Suprapubic skin (tissue), 4 donors: ENCODE measurements at places on chromosomes 6 and 20.

DNA sequence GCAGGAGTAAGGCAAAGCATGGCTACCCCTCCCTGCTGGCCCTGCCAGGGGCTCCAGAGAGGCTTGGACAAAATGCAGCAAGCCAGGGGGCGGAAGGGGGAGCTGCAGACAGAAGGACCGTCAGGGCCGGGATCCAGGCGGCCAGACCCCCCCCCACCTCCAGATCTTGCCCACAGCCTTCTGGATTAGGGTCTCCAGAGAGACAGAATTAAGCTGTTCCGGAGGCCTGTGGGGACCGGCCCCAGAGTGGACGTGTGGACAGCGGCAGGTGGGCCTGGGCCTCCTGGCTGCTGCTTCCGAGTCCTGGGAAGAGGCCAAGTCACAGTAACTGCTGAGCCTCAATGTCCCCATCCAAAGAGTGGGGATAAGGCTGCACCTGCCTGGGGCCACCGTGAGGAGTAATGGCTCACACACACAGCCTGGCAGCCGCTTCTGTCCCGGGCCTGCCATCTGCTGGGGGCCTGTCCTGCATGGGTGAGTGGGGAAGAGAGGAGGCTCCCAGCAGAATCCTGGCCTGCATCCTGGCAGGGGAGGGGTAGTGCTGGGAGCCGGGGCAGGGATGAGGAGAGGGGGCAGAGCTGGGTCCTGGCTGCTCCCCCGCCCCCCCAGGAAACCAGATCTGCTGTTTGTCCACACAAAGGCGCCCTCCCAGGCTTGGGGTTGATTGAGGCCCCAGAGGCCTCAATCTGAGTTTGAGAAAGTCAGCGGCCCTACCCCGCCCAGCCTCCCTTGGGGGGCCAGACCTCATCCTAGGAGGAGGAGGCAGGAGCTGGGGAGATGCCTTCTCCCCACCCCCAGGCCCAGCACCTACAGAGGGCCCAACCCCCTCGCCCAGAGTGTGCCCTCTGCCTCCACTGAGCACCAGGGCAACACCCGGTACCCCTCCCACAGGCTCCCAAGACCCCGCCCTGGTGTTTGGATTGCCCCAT is 3.9 kb downstream of the LAMA5 start:
- H3K27me3 ChIP-seq, result peaks cover 8% of the 10 kb centered on the region
- peak overlapping the region; percentile 24 for H3K4me3 ChIP-seq
- H3K4me1 ChIP-seq, result peaks cover 94% of the 10 kb centered on the region

GRCh38 chr6:139546106-139546472 is 171.6 kb upstream of the CITED2 start:
- H3K36me3 ChIP-seq, result no peaks in the 10 kb centered on the region
- peaks cover 27% of the 10 kb centered on the region for H3K4me1 ChIP-seq
- no peak overlapping the region for H3K27ac ChIP-seq
- no peak overlapping the region for H3K4me3 ChIP-seq
- DNase-seq, result no peak

- DNase-seq, result no peak
- no peaks in the 10 kb centered on the region for H3K27me3 ChIP-seq
- H3K4me1 ChIP-seq, result peaks cover 4% of the 10 kb centered on the region
Measured at GRCh38 chr6:130070326-130070725, 51.9 kb downstream of the L3MBTL3 start.

GRCh38 chr6:153373869-153374268 is 242.8 kb upstream of the RGS17 start:
- H3K4me1 ChIP-seq, result no peaks in the 10 kb centered on the region
- H3K4me3 ChIP-seq, result no peak overlapping the region

GRCh38 chr6:84078335-84078734 is 44.8 kb downstream of the MRAP2 start:
- H3K27ac ChIP-seq, result no peak overlapping the region
- no peak for DNase-seq
- no peaks in the 10 kb centered on the region for H3K27me3 ChIP-seq
- H3K36me3 ChIP-seq, result no peaks in the 10 kb centered on the region

DNA sequence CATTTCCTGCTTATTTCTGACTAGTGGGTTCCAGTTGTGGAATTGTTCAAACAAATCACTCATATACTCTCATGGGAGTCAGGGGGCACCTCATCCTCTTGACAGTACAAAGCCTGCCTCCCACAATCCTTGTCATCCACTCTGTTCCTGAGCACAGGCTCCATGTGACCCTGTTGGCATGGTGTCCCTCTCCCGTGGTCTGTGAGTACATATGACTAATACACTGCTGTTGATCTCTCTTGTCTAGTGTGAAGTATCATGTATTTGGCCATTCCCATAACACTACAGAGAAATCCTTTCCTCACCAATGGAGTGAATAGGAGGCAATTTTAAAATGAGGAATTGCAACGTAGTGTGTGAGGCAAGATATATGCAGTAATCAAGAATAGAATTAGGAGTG is 185.3 kb downstream of the OGFRL1 start:
- H3K27me3 ChIP-seq, result no peaks in the 10 kb centered on the region
- peak; percentile 82 for DNase-seq
- peak overlapping the region; percentile 57 for H3K27ac ChIP-seq
- H3K36me3 ChIP-seq, result no peaks in the 10 kb centered on the region
- H3K4me3 ChIP-seq, result no peak overlapping the region
- peaks cover 29% of the 10 kb centered on the region for H3K4me1 ChIP-seq

DNA sequence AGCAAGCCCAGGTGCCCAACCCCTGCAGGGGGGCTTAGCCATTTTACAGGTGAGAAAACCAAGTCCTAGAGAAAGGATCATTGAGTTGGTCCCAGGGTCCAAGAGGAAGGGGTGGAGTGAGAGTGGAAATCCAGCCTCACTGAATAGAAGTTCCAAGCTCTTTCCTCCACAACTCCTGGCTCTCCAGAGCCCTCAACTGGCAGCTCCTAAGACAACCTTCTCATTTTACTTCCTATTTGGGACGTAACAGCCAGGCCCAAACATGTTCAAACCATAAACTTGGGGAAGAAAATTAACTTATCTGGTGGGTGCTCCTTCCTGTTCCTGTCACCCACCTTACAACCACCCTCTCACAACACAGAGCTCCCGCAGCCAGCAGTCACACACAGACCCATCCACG is 57.9 kb downstream of the PRND start:
- H3K4me1 ChIP-seq, result no peaks in the 10 kb centered on the region
- H3K27me3 ChIP-seq, result no peaks in the 10 kb centered on the region
- peaks cover 19% of the 10 kb centered on the region for H3K36me3 ChIP-seq
- no peak for DNase-seq

DNA sequence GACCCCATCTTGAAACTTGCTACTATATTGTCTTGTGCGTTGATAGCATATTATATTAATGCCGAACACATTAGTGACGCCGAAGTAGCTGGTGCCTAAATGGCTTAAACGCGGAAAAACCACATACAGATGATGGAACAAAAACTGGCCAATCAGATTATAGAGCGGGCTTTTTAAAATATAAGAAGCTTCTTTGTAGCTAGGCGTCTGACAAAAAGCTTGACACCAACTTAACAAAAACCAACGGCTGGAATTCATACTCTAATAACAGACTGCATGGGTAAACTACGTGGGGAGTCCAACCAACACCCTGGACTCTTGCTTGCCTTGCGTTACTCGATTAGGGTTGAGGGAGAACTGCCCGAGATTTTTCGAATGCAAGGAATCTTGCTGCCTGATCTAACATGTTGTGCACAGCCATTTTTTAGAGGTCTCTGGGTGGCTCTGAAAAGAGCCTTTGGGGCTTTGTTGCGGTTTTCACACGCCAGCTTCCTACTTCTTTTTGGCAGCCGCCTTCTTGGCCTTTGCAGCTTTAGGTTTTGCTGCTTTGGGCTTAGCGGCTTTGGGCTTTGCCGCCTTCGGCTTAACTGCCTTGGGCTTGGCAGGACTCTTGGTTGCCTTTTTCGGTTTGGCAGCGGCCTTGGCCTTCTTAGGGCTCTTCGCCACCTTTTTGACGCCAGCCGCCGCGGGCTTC is 45.7 kb downstream of the OR2B2 start:
- no peak for DNase-seq
- H3K36me3 ChIP-seq, result no peaks in the 10 kb centered on the region
- H3K4me3 ChIP-seq, result peak overlapping the region; percentile 76
- H3K27me3 ChIP-seq, result peaks cover 8% of the 10 kb centered on the region
- peaks cover 35% of the 10 kb centered on the region for H3K4me1 ChIP-seq

GRCh38 chr20:36248836-36249235 is 12.6 kb downstream of the AAR2 start:
- no peak overlapping the region for H3K4me3 ChIP-seq
- no peaks in the 10 kb centered on the region for H3K4me1 ChIP-seq
- no peak overlapping the region for H3K27ac ChIP-seq
- H3K36me3 ChIP-seq, result peaks cover 80% of the 10 kb centered on the region
- H3K27me3 ChIP-seq, result no peaks in the 10 kb centered on the region

DNA sequence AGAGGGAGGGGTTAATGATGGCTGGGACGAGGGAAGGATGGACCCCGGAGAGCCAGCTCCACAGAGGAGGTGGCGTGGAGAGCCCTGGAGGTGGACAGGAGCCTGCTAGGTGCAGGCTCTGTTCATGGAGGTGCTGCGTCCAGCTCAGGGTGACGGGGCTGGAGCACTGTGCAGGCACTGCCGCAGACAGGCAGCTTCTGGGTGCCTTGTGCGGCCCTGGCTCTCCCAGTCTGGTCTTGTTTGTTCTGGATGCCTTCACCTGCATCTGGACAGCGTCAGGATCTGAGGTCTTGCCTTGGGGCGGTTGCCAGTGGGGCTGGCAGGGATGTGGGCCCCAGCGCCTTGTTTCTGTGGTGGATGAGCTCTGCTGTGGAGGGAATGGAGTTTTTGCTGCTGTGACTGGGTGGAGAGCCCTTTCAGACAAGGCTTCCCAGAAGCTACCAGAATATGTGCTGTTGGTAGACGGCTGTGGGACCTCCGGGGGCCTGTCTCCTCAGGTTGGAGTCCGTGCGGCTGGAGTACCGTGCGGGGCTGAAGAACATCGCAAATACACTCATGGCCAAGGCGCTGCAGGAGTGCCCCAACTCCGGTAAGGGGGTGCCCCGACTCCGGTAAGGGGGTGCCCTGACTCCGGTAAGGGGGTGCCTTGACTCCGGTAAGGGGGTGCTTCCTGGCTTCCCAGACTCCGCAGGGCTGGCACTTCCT is 7.8 kb upstream of the C20orf204 start:
- no peaks in the 10 kb centered on the region for H3K4me1 ChIP-seq
- DNase-seq, result no peak
